ENCODE measurements at places on chromosomes 6 and 20. TPM values are rescaled to one million over a fixed set of nuclear protein-coding genes. Genes with fewer than 3 reads are reported as not detected.

- DNase-seq = peak; percentile 20
Measured at GRCh38 chr20:33862709-33863403, 51.7 kb downstream of the CHMP4B start.

DNA sequence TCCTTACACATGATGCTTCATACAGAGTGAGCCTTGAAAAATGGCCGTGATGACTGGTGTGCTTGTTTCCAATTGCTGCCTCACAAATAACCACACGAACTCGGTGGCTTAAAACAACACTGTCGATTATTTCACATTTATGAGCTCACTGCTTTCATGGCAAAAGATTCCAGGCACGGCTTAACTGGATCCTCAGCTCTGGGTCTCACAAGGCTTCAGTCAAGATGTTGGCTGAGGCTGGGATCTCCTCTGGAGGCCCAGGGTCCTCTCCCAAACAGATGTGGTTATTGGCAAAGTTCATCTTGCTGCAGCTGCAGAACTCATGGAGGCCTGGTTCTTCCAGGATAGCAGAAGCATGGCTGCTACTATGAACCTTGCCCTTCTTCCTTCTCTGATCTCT, 144.6 kb downstream of the TFAP2C start:
- no peak for DNase-seq

- peak; percentile 38 for DNase-seq
Measured at GRCh38 chr20:62219992-62220665, at the start of gene HRH3. Gene HRH3 (minus strand): TSS chr20:62220278. CDS start chr20:62219970, 308 bp downstream.

LPIN3 gene
- total RNA-seq = 0.16 TPM

DNA sequence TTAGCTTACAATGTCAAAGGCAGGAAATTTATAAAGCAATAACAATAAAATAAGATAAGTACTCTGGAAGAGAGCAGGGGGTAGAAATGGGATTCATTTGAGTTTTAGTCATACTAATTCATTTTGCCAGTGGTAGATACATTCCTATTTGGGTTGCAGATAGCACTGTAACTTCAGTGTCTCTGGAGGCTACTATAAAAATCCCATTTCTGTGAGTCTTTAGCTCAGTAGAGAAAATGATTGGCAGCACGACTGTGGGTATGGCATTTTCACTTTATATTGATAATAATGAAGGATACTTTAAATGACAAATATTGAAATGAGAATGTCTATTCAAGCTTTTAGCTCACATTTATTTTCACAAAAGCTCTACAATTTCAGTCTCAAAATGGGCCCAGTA, 93.6 kb downstream of the FHL5 start:
- DNase-seq = no peak

DNA sequence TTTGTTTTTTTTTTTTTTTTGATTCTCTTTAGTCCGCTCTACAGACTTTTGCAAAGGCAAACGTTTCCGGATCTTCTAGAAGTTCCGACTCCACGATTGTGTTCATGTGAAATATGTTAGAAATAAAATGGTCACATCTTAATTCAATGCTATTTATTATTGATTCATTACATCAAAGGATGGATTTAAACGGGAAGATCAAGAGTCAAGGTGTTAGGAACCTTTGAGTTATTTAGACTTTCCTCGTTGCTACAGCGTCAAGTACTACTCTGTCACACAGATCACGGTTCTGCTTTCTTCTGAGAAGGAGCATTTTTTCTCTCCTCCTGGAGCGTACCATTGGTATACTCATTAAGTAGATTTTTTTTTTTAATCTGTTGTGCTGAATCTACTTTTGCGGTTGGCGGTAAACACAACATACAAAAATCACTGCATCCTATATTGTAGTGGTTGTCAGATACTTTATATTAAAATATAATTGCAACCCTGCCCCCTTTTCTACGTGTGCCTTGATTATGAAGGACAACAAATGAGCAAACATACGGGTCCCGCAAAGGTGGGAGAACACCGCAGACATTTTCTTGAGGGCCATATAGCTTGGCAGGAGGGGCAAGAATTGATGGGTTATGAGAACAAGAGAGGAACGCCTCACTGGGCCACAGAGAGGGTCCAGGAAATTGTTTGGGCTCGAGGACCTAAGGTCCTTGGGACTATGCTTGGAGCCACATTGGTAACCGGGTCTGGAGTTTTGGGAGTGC, 17.5 kb downstream of the HMGN4 start:
- DNase-seq = no peak

DNA sequence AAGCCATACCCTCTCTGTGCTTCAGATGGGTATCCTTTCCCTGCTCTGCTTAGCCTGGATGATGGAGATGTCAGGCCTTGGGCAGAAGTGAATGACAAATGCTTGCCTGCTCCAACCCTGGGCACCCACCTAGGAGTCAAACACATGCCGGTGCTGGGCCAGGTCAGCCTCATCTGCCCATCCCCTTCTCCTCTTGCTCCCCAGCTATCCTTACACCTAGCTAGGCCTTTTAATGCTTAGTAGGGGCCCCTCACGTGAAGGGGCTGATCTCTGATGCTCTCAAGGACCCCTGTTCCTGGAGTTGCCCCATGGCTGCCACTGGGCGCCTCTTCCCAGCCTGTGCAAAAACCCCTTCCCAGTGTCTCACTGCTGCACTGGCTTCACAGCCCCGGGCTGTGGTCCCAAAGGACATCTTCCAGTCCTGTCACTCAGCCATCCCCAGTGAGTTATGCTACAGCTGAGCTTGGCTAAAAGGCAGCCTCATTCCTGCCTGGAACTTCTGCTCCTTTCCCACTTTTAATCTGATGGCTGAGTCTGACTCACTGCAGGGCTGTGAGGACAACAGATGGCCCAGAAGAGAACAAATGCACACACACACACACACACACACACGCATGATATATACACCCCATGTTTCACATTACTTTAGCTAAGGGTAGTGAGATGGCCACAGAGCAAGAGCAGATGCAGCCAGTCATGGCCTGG, 12.8 kb upstream of the SDCBP2 start:
- DNase-seq = no peak

DNA sequence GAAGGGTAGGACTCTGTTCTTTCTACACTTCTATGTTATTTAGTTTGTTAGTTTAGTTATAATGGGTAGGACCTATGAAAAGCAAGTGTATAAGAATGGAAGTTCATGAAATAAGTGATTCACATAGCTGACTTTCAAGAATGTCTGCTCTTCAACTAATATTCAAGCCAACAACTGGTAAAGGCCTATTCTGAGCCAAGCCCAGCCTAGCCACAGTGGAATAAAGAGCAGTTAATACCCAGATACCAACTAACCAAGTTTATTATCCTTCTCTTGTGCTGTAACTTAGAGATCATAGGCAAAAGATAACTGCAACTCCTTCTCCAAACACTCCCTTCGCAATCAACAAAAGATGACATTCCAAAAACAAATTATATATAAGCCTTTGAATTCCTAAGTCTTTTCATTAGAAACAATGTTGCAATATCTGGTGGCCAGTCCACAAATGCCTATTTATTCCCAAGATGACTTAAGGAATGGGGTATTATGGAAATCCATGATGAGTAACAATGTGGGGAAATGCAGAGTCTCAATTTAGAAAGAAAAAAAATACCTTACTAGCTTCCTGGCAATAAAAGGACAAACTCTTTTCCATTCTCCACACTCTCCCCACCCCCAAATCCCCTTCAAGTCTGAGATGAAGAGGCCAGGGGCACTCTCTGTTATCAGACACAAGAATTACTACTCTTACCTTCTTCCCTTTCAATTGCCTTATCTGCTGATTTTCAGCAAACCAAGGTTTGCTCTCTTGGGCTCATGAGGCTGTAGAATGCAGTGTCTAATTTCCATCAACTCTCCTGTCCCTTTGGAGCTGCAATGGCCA, 27.4 kb downstream of the BTBD9 start:
- DNase-seq = no peak

OR2H2 gene
- not detected for total RNA-seq

DNA sequence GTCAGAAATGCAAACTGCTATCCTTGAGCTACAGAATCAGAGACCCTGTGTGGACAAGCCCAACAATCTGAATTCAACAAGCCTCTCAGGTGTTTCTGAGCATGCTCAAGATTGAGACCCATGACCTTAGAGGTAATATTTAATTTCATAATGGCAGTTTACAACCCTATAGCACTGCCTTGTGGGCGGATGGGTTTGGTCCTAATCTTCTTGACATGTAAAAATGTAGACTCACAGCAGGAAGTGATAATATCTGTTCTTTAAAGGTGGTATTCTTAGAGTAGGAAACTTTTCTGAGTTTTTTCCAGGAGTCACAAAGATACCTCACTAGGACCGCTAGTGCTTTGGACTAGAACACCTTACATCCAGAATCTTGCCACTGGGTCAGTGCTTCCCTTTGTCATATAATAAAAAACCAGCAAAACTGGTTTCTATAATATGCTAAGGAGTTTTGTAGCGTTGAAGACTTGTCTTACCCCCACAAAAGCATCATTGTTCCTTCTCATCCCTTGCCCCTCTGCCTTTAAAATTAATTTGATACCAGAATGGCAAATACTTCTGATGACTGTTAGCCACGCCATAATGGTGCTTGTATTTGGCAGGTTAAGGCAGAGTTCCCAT, 52.6 kb downstream of the E2F3 start:
- no peak for DNase-seq

GRCh38 chr6:76852776-76853175, 610.5 kb downstream of the HTR1B start:
- no peak for DNase-seq

OTOR gene
- not detected for total RNA-seq

CTCFL gene
- total RNA-seq = not detected

DNA sequence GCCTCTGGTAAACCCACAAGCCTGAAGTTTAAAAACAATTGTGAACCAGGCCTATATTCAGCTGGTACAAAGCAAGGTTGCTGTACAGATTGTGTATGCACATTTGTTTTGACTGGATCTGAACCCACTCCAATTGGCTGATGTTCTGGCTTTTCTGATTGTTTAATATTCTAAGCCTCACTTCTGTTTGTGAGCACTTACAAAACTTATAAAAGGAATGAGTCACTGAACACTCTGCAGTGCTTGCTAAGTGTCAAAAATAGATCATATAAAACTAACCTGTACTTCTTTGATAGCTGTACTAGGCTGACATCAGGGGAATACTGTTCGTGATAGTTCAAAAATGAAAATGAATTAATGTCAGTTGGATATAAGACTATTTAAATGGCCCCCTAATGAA, 12.1 kb downstream of the COL21A1 start:
- DNase-seq = no peak

CST5 gene
- total RNA-seq = not detected

DNA sequence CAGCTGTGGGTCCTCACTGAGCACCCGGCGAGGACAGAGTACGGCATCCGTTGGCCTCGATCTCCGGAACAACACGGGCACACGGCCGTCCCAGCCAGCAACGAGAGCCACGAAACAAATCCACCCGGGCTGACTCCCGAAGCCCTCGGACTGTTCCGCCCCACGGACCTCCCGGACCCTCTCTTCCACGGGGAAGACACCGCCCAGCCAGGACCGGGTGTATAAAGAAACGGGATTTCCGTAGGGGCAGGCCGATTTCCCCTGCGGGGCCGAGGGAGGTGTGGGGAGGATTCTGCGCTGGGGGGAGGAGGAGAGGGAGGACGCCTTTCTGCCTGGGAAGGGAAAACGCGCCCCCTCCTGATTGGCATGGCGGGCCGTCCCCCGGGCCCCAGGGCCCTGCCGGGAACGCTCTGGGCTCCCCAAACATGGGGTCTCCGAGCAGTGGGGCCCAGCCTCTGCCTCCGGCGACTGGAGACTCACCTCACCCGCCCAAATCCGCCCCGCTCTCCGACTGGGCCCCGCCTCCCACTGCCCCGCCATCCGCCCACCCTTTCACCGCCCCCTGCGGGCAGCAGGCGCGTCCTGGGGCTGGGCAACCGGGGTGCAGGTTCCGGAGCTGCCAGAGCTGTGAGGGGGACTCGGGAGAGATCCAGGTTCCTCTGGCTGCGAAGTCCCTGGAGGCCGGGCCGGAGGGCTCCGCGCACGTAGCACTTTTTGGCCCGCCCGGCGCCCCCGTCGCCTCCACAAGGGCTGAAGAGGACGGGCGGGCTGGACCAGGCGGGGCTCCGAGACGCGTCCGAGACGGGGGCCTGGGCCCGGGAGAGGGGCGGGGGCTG, 679 bp upstream of the PPDPF start:
- DNase-seq = peak; percentile 66

DNA sequence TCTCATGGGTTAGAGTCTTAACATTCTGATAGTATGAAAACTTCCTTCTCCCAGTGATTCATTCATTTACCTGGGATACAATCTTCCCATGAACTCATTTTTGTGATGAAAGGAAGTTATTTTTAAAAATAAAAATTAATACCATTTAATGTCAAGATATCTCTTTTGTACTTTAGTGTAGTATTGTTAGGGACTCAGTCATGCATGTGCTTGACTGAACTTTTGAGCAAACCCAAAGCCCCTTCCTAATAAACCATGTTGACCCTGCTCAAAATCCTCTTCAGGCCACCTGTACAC, 52.4 kb downstream of the RNF217 start:
- DNase-seq = no peak

PBOV1 gene
- total RNA-seq = not detected

RHAG gene
- not detected for total RNA-seq

DNA sequence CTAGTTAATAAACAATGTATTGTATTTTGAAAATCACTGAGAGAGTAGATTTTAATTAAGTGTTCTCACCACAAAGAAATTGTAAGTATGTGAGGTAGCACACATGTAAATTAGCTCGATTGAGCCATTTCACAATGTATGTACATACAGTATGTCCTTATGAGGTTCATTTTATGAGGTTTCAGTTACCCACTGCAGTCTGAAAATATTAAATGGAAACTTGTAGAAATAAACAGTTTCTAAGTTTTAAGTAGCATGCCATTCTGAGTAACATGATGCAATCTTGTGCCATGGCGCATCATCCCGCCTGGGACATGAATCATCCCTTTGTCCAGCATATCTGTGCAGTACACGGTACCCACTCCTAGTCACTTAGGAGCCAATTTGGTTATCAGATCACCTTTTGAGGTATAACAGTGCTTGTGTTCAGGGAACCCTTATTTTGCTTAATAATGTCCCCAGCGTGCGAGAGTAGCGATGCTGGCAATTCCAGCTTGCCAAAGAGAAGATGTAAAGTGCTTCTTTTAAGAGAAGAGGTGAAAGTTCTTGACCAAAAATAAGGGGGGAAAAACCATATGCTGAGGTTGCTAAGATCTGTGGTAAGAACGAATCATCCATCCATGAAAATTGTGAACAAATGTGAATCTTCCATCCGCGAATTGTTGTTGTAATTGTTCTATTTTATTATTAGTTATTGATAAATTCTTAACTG, 64.7 kb downstream of the KCNS1 start:
- DNase-seq = no peak
